Cerebellum (tissue), 4 donors: ENCODE measurements at places on chromosomes 5 and 9. TPM values are rescaled to one million over a fixed set of nuclear protein-coding genes. Genes with fewer than 3 reads are reported as not detected.

The C5orf15 gene
- total RNA-seq: 35.7 TPM

The SHOC1 gene
- not detected for total RNA-seq

The ZDHHC21 gene
- total RNA-seq: 68.6 TPM

The ABO gene
- 0.27 TPM for total RNA-seq

The ALAD gene
- 17.1 TPM for total RNA-seq

The PCDHGB7 gene
- 22.7 TPM for total RNA-seq

The TMOD1 gene
- 5.4 TPM for total RNA-seq

The TMEM8B gene
- total RNA-seq: 9.3 TPM

The FRMD3 gene
- total RNA-seq: 11.3 TPM

The DRD1 gene
- 1.3 TPM for total RNA-seq

The CCDC171 gene
- 19.7 TPM for total RNA-seq

The HMGCS1 gene
- total RNA-seq: 236 TPM

The PCDHB1 gene
- total RNA-seq: 0.09 TPM

The OSMR gene
- total RNA-seq: 6.8 TPM

The ADRB2 gene
- 1.1 TPM for total RNA-seq

The SCGB3A2 gene
- total RNA-seq: not detected

The TAS2R1 gene
- total RNA-seq: 0.45 TPM

The C8G gene
- total RNA-seq: not detected

The SLC22A4 gene
- total RNA-seq: 2.5 TPM

The OSTF1 gene
- 9.8 TPM for total RNA-seq

The PGGT1B gene
- 24.3 TPM for total RNA-seq

The NRG2 gene
- total RNA-seq: 5.1 TPM

The SUSD3 gene
- total RNA-seq: 0.45 TPM

The DDX4 gene
- 0.09 TPM for total RNA-seq

The CLIC3 gene
- total RNA-seq: not detected

The SLC36A3 gene
- not detected for total RNA-seq

The FBLL1 gene
- 20.9 TPM for total RNA-seq

The MARCOL gene
- total RNA-seq: not detected

The CA9 gene
- not detected for total RNA-seq

The NIM1K gene
- total RNA-seq: 6.3 TPM

The TNC gene
- 133 TPM for total RNA-seq

The PNPLA7 gene
- 1.5 TPM for total RNA-seq

The PPP2R2B gene
- 64.4 TPM for total RNA-seq

The XRCC4 gene
- total RNA-seq: 8.8 TPM

The CCDC192 gene
- total RNA-seq: not detected

The MED22 gene
- total RNA-seq: 22.0 TPM

The ENC1 gene
- 410 TPM for total RNA-seq

The SH3RF2 gene
- 0.09 TPM for total RNA-seq

The GRXCR2 gene
- total RNA-seq: not detected

The SLC25A2 gene
- 0.36 TPM for total RNA-seq

The ZNF622 gene
- total RNA-seq: 15.8 TPM

The CNTNAP3 gene
- 18.4 TPM for total RNA-seq

The SLC27A6 gene
- total RNA-seq: 2.2 TPM

The MSX2 gene
- 6.6 TPM for total RNA-seq

The PCDHA2 gene
- 11.4 TPM for total RNA-seq

The TRPM3 gene
- total RNA-seq: 49.7 TPM

The LEAP2 gene
- 2.1 TPM for total RNA-seq

The SEMA6A gene
- 181 TPM for total RNA-seq
